ENCODE measurements at places on chromosomes 11 and 22. TPM values are rescaled to one million over a fixed set of nuclear protein-coding genes. Genes with fewer than 3 reads are reported as not detected.
A peak's percentile ranks its signal among the peaks of the same experiment; 100 is the strongest.

Gene OR56A1
- not detected for polyA plus RNA-seq

- DNase-seq, result no peak
Observed at GRCh38 chr11:131229221-131229620, 141.2 kb upstream of the NTM start.

Gene PDE3B
- polyA plus RNA-seq, result 10.5 TPM

GRCh38 chr22:46800102-46800857, 37.8 kb downstream of the TBC1D22A start:
- DNase-seq, result no peak

GRCh38 chr11:95688501-95689222, 100.9 kb downstream of the FAM76B start:
- no peak for DNase-seq

Gene ARHGAP20
- polyA plus RNA-seq, result 4.5 TPM

- no peak for DNase-seq
Observed at GRCh38 chr11:120735035-120735434, 223.5 kb downstream of the GRIK4 start.

DNA sequence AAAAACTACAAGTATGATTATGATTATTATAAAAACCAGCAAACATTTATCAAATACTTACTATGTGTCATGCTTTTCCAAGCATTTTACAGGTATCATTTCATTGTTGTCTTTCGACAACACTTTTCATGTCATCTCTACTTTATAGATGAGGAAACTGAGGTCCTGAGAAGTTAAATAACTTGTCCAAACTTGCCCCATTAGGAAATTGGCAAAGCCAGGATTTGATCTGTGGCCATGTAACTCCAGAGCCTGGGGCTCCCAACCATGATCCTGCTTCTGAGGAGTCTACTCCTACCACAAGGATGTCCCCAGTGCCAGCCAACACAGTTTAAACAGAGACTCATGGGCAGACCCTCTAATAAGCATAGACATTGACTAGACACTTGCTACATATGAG, 15.2 kb downstream of the EHF start:
- no peak for DNase-seq

- no peak for DNase-seq
Observed at GRCh38 chr11:120465921-120466534, 45.5 kb upstream of the GRIK4 start.

Gene RAB38
- 22.2 TPM for polyA plus RNA-seq

Gene CABP4
- polyA plus RNA-seq, result 0.26 TPM

GRCh38 chr11:64759722-64760719, at the start of gene PYGM:
Gene PYGM (minus strand): TSS chr11:64759974. CDS start chr11:64759898, 76 bp downstream.
- DNase-seq, result no peak

Gene MPPED1
- 1.1 TPM for polyA plus RNA-seq

DNA sequence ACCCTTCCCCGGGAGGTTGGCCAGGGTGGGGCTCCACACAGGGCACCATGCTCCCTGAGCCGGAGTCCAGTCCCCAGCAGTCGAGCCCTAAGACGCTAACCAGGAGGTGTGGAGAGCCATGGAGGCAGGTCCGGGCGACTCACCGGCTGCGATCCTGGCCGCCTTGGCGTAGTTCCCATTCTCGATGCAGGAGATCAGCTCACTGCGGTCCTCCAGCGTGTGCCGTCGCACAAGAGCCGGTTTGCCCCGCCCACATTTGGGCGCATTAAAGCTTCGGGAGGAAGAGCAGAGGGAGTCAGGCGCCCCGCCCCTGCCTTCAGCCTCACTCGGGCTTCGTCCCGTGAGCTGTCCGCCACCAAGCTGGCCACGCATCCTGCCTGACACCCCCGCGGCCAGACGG, 50.8 kb downstream of the BRD1 start:
- DNase-seq, result no peak

DNA sequence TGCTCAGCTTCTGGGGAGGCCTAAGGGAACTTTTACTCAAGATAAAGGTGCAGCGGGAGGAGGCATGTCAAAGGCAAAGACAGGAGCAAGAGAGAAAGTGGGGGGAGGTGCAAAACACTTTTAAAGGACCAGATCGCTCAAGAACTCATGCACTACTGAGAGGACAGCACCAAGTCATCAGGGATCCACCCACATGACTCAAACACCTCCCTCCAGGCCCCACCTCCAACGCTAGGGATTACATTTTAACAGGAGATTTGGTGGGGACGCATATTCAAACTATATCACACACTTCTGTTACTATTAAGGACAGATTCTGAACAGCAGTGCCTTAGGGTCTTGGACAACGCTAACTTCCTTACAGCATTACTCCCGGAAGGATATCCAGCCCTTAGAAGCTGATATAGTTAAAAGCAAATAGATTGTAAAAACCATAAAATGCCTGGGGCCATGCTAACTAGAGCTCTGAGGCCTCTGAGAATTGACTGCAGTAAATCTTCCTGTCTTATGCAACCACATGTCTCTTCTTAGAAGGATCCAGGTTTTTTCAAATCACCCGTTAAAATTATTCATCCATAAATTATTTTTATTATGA, 16.7 kb upstream of the ZC3H12C start:
- DNase-seq, result no peak

DNA sequence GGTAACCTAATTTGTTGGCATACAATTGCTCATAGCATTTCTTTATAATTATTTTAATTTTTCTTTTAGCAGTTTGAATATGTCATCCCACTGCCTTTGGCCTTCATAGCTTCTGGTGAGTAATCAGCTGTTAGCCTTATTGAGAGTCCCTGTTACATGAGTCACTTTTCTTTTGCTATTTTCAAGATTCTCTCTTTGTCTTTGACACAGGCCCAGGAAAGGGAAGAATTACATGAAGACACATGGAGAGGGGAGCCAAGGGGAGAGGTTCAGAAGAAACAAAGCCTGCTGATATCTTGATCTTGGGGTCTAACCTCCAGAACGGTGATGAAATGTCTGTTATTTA, 418.2 kb downstream of the METTL15 start:
- no peak for DNase-seq

- peak; percentile 59 for DNase-seq
Observed at GRCh38 chr11:134139873-134140331, 71.0 kb downstream of the JAM3 start.

DNA sequence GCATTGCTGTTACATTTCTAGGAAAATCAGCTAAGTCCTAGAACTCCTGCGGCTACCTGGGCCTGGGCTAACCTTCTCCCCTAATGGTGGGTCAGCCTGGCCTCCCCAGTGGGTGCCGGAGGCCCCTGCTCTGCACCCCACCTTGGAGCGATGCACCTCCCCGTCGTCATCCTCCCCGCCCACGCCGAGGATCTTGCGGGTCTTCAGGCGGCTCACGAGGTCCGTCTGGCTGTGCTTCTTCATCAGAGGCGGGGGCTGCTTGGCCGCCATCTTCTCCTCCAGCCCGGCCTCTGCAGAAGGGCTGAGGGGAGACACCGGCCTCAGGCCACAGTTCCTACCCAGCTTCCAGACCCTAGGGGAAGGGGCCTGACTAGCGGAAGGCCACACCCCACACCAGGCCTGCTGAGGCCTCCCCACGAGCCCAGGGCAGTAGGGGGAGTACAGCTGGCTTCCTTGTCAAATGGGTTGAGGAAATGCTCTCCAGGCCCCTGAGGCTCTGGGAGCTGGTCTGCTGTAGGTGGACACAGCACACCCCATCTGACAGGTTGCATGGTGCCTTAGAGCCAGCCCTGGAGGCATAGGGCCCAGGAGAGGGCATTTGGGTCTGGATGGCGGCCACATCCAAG, 12.5 kb downstream of the TP53I11 start:
- no peak for DNase-seq

Gene DCHS1
- 34.7 TPM for polyA plus RNA-seq

Gene BCO2
- polyA plus RNA-seq, result 6.3 TPM

Gene PDE2A
- polyA plus RNA-seq, result 17.9 TPM

- DNase-seq, result no peak
Observed at GRCh38 chr22:30893434-30894370, 74.9 kb downstream of the MORC2 start.

Gene DMC1
- polyA plus RNA-seq, result 5.7 TPM

DNA sequence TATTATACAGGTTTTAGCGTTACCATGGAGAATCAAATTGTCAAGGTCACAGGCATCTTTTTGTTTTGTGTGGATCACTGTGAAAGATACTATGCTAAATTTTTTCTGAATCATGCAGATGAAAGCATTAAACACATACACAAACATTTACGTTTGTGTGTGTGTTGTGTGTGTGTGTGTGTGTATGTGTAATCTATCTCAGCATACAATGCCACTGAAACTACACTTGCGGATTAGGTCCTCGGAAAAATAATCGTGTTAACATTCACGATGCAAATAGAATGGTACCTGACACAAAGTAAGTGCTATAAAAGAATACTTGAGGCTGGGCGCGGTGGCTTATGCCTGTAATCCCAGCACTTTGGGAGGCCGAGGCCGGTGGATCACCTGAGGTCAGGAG, 41.9 kb upstream of the TOP3B start:
- DNase-seq, result no peak

DNA sequence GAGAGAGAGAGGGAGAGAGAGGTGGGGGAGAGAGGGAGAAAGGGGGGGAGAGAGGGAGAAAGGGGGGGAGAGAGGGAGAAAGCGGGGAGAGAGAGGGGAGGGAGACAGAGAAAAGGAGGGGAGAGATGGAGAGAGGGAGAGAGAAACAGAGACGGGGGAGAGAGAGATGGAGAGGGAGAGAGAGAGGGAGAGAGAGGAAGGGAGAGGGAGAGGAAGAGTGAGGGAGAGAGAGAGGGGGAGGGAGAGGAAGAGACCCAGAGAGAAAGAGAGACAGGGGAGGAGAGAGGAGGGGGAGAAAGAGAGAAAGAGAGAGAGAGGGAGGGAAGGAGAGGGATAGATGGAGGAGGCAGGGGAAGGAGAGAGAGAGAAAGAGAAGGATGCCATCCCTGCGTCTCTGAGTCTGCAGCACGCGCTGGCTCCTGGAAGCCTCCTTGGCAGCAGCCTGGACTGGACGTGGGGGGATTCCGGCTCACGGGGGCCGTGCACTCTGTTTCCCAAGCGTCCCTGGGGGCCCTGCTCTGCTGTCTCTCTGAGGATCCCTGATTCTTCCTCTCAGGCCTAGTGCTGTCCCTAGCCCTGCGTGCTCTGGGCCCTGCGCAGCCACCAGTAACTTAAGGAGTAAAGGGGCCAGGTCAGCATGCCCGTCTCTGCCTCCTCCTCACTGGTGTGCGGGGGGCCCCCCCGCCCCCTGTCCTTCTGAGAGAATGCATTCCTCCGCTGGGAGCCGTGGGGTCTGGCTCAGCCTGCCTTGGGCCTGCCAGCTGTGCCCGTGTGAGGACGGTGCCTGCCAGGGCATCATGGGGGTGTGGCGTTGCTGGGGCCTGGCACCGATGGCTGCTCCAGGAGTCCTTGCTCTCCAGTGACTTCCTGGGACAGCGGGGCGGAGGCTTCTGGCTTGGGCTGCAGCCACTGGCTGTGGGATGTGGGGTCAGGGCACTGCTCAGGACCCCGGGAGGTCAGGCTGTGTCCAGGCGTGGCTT, 429.5 kb downstream of the TBC1D22A start:
- DNase-seq, result no peak

DNA sequence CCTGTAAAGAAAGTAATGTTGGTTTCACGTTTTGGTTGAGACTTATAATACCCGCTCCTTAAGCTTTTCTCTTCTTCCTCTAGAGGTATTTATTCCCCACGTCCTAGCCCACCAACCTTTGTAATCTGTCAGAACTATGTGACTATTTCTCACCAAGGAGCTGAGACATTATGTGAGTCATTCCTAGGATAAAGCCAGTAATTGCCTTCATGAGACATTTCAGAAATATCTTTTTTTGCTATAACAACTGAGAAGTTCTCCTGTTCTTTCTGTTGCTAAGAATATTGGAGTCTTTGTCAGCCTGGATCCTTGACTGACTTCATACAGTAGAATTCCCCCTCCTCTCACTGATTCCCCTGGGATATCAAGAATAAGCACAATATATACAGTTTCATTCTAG, 1497.0 kb upstream of the TENM4 start:
- no peak for DNase-seq

DNA sequence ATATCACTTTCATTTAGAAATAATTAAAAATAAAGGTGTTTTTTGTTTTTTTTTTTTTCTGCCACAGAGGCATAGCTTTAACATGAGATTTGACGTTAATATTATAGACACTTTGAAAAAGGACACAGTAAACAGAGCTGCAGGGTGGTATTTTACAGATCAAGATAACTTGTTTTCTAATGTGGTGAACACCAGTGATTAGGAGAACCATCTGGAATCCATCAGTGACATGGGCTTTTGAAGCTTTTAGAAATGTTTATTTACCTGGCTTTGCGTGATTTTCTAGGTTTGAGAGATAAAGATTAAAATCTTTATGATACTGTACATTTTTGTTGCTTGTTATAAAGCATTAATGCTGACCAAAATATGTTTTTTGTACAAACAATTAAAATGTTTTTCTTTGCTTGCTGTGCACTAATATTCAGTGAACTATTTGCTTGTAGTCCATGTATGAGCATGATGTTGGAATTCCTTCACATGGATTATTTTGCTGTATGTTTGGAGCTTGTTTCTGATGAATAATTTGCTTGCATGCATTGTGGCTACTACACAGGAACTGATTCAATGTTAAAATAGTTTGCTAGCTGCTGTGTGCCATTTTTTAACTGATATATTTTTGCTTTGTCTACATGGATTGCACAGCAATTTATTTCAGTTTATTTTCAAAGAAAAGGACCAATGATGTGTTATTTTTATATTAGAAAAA, 352.1 kb upstream of the NARS2 start:
- no peak for DNase-seq

Gene FGF19
- 0.93 TPM for polyA plus RNA-seq

- DNase-seq, result no peak
Observed at GRCh38 chr11:80365076-80365725, 924.4 kb upstream of the TENM4 start.

Gene GGT5
- polyA plus RNA-seq, result 16.4 TPM

DNA sequence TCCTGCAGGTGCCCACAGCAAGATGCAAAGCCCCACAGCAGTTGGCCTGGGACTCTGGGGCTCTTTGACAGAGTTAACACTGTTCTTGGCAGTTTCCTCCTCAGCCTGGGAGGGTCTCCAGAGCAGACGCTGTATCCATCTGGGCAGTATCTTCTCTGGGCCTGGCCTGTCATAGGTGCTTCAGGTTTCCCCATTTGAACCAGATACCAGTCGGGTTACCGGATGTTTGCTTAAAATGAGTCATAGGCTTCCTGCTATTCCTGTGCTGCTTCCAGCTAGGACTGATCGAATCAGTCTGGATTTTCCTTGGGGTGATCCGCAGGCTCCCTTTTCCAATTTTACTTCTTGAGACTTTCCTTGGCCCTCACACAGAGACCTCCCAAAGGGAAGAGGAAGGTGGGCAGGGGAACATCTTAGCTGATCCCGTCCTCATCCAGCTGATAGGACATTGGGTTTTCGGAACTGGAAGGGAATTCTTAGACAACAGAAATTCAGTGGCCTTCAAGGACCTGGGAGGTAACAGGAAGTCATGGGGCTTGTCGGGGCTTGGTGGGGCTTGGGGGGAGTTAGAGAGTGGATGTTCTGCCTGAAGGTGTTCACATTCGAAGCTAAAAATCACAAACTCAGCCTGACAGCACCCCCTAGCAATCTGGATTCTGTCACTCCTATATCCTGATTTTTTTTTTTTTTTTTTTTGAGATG, 2.4 kb upstream of the RANGAP1 start:
- no peak for DNase-seq

Gene APOL4
- polyA plus RNA-seq, result 11.3 TPM

GRCh38 chr22:48097723-48098122, 1335.3 kb downstream of the TBC1D22A start:
- no peak for DNase-seq

Measured in renal cortex interstitium (tissue), 15 donors.